CD8-positive, alpha-beta memory T cell (primary cell): ENCODE measurements at places on chromosomes 12 and 14. TPM values are rescaled to one million over a fixed set of nuclear protein-coding genes. Genes with fewer than 3 reads are reported as not detected.

DNA sequence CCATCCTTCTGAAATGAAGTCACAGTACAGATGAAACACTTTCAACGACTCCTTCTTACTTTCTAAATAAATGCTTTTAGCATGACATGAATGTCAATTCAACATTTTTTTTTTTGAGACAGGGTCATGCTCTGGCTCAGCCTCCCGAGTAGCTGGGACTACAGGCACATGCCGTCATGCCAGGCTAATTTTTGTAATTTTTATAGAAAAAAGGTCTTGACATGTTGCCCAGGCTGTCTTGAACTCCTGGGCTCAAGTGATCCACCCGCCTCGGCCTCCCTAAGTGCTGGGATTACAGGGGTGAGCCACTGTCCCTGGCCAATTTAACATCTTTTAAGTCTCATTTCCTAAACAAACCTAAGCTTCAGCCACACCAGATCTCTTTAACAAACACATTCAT is 16.4 kb downstream of the GALNT6 start:
- DNase-seq, result no peak

GRCh38 chr12:92466391-92467305 is 236.1 kb upstream of the PLEKHG7 start:
- DNase-seq, result no peak

DNA sequence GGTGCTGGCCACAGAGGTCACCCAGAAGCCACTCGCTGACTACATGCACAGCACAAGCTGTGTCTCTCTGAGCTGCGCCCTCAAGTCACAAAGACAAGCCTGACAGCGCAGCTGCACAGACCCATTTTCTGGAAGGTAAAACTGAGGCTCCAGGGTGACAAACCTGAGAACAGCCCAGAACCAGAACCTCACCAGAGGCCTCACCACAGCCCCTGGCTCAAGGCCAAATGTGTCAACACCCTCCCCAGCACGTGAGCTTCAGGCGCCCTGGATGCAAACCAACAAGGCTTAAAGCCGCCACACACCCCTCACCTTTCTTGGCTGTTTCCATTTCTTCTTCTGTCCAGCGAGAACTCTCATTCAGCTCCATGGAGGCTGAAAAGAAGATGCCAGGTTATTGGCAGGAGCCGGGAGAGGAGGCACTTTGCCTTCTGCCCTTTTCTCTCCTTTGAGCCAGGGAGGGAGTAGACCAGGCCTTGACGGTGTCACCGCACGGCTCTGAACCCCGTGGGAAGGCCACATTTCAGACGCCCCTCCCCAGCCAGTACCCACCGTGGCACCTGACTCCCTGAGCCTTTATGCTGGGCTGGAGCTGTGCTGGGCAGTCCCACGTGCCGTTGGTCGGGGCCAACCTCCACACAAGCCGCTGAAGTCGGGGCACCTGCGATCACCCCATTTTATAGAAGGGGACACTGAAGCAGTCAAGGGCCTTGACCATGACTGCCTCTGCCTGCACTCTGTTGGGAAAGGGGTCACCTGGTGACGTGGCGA is 103.1 kb downstream of the RFLNA start:
- no peak for DNase-seq

DNA sequence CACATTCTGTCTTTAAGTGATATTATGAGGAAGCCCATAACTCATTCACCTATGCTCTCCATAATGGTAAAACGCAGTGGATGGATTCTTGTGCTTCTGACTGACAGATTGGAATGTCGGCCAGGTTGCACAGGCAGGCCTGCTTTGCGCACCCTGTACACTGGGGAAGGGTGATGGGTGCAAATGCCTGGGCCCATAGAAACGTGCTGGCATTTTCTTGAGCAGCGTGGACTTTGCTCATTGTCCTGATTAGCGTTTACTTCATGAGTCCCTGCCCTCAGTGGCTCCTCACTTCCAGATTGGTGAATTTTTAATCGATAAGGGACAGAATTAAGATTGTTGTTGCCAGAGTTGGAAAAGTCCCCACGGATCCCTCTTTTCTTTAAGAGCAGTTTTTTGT is 80.9 kb upstream of the TRAF3 start:
- DNase-seq, result no peak

GRCh38 chr12:64796205-64796845 is 28.1 kb upstream of the TBC1D30 start:
- DNase-seq, result peak; percentile 56

DNA sequence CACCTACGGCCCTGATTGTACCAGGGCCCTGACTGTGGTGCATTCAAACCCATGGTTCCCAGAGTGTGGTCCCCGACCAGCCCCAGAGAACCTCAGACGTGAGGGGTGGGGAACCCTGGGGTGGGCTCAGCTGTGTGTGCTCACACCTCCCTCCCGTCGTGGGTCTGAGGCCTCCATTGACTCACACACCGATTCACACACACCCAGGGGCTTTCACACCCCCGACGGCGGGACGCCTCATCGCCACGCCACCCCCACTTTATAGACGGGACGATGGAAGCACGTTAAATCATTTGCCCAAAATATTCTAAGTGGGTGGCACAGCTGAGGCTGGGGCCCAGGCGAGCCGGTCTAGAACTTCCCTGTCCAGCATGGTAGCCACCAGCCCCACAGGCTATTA is 3.4 kb upstream of the FBRSL1 start:
- DNase-seq, result no peak

DNA sequence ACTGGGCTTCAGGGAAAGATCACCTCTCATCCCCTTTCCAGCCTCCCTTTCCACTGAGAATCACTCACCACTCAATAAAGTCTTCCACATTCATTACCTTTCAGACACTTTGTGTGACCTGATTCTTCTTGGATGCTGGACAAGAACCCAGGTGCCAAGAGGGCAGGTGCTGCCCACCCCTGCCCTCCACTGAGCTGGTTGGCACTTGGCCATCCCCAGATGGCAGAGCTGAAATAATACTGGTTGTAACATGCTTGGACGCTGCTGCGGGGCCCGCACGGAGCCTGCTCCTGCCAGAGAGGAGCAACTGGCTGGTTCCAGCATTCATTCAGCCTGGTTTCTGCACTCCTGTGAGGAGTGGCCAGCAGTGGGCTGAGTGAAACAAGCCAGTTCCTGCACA is 386.7 kb upstream of the CCDC196 start:
- no peak for DNase-seq

- no peak for DNase-seq
Observed at GRCh38 chr12:88566430-88566829, 13.8 kb downstream of the KITLG start.

DNA sequence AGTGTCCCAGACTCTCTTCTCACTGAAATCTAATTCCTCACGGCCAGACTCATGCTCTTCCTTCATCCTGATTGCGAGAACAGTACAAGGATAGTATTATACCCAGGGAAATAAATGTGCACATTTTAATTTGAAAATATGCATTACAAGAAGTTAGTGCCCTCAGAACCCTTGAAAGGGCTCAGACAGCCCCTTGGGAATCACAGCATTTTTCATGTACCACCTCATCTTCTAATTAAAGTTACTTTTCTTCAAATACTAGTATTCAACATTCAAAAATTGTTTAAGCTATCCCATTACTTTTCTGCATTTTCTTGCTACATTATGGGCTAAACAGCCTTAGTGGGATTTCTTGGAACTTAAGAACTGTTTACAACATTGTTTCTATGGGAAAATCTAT is 1.7 kb upstream of the APPL2 start:
- DNase-seq, result no peak

- DNase-seq, result no peak
Observed at GRCh38 chr14:52457411-52457810, 94.9 kb downstream of the TXNDC16 start.

DNA sequence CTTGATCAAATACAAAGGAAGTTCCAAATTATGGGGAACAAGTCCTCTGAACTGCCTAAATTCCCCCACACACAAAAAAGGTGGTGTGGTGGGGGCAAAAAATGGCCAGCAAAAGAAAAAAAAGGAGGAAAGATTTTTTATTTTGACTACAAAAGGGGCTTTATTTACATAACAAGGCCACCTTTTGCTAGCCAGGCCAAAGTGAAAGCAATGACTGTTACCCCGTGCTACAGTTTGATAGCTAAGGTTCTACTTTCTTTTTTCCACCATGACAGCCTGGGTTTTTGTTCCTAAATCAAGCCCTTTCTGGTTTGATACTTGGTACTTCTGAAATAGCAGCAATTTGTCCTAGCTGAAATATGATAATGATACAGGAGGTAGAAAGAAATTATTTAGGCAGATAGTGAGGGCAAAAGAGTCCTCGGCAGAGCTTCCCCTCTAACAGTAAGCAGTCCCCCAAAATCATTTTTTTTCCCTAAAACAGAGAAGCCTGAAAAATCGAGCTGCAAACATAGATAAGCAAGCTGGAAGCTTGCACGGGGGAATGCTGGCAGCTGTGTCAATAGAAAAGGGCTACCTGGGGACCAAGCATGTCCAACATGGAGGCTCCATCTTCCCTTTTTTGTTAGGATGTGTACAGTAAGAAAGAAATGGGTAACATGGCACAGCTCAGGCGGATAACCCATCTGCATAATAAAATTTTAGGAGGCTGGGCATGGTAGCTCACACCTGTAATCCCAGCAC is 8.9 kb upstream of the B4GALNT1 start:
- no peak for DNase-seq

DNA sequence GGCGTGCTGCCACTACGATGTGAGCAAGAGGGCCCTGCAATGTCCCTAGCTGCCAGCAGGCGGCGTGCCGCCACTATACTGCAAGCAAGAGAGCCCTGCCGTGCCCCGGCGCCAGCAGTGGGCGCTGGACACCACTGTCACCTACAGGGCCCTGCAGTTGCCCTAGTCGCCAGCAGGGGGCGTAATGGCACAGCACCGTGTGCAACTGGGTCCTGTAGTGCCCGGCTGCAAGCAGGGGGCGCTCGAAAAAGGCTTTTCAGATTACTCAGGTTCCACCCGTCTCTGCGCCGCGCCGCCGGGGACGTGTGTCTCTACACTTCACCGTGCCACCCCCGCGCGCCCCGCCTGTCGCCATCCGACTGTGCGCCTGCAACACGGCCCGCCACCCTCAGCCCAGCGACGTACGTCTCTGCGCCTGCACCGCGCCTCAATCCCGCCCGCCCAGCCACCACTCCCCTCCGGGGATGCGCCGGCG is 1356.9 kb downstream of the TMEM121 start:
- DNase-seq, result no peak

- no peak for DNase-seq
Observed at GRCh38 chr14:66177935-66178334, 308.2 kb upstream of the CCDC196 start.

- no peak for DNase-seq
Observed at GRCh38 chr12:116087399-116087798, 190.1 kb downstream of the MED13L start.

- DNase-seq, result no peak
Observed at GRCh38 chr12:14562279-14562678, 5.4 kb downstream of the PLBD1 start.

DNA sequence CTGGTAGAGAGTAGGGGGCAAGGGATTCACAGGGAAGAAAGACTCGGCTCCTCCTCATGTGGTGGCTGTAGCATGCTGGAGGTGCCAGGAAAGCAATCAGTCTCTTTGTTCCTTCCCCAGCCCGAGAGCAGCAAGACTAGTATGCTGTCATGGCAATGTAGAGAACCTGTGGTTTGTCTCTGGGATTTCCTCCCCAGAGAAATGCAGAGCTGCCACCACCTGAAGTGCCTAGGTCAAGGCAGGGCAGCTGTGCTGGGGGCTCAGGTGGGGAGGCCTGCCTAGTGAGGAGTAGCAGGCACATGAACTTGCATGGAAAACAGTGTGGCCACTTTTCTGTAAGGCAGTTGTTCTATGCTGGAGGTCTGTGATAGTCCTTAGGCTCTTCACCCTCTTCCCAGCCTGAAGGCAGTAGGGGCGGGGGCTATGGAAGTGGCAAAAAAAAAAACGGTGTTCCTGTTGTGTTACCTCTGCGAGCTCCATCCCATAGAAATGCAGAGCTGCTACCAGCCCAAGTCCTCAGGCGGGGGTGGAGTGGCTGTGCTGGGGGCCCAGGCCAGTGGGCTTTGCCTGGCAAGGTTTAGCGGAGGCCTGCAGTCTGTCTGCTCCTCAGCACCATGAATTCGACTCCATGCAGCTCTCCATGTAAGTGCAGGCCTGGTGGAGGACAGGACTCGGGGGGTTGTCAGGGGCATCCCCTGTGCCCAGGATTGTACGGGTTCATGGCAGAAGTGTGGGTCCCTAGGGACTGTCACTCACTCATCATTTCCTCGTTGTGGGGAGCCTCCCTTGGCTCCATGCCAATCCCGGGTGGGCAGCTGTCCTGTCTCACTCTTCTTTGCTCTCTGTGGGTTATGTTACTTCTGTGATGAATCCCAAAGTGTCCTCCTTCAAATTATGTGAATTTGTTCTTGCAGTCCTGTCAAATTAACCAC is 4.1 kb upstream of the CLEC4D start:
- no peak for DNase-seq

DNA sequence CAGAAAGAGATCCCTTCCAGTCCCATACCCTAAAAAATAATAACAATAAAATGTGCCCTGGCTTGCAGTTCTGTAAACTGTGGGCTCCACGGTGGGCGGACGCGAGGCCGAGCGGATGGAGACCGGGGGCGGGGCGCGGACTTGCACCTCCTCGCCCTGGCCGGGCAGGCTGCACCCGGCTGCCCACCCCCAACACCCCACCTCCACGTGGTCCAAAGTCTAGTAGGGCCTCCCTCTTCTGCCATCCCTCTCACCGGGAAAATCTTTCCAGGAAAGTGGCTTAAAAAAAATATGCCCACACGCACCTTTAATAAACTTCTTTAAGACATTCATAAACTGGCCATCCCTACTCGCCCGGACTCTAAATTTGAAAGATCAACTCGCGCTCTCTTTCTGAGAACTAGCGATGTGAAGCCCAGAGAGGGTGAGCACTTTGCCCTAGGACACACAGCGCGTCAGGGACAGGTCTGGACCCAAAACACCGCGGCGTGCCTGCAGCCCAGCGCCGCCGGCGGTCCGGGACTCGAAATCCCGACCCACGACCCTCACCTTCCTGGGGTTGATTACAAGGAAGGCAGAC is 1.9 kb upstream of the BCL11B start:
- DNase-seq, result no peak

GRCh38 chr12:40153432-40153831 is 47.6 kb upstream of the SLC2A13 start:
- no peak for DNase-seq

TAS2R20 gene
- polyA plus RNA-seq, result not detected

PCED1B gene
- polyA plus RNA-seq, result 73.3 TPM

NOXRED1 gene
- not detected for polyA plus RNA-seq

IAPP gene
- polyA plus RNA-seq, result not detected

GPR162 gene
- polyA plus RNA-seq, result not detected

KLHL33 gene
- polyA plus RNA-seq, result 0.12 TPM

CPM gene
- polyA plus RNA-seq, result 0.26 TPM

DIP2B gene
- polyA plus RNA-seq, result 7.9 TPM

MYO1H gene
- not detected for polyA plus RNA-seq

TAS2R7 gene
- polyA plus RNA-seq, result not detected

GRIP1 gene
- 0.31 TPM for polyA plus RNA-seq

ALX1 gene
- not detected for polyA plus RNA-seq

LALBA gene
- not detected for polyA plus RNA-seq

TPPP2 gene
- not detected for polyA plus RNA-seq

RASAL1 gene
- polyA plus RNA-seq, result 0.45 TPM

BATF gene
- 60.4 TPM for polyA plus RNA-seq

KRT79 gene
- not detected for polyA plus RNA-seq
